ENCODE measurements at places on chromosomes 4 and X.

DNA sequence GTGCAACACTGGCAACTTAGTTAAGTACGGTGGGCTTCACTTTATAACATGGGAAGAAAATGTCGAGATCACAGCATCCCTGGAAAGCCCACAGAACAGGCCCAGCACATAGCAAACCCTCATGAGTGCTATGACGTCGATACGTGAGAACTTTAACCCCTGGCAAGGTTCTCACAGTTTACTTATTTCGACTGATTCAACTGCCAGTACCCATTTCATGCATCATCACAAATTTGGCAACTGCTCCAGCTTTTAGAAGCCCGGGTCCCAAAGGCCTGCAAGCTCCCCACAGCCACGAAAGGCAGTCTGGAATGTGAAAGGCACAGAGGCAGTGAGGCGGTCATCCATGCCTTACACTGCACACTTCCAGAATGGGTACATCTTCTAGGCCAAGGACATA lies 41.2 kb downstream of the RELL1 start:
- DNase-seq, result no peak

GRCh38 chrX:42783451-42783850 lies 5.5 kb upstream of the PPP1R2C start:
- DNase-seq, result no peak

GRCh38 chrX:22378296-22378695 lies 105.6 kb downstream of the CBLL2 start:
- no peak for DNase-seq

- DNase-seq, result no peak
These were observed 86.2 kb downstream of the NPFFR2 start for GRCh38 chr4:72118017-72118416.
